NCI-H1694 (cell line): ENCODE measurements at places on chromosomes 5 and 9.

DNA sequence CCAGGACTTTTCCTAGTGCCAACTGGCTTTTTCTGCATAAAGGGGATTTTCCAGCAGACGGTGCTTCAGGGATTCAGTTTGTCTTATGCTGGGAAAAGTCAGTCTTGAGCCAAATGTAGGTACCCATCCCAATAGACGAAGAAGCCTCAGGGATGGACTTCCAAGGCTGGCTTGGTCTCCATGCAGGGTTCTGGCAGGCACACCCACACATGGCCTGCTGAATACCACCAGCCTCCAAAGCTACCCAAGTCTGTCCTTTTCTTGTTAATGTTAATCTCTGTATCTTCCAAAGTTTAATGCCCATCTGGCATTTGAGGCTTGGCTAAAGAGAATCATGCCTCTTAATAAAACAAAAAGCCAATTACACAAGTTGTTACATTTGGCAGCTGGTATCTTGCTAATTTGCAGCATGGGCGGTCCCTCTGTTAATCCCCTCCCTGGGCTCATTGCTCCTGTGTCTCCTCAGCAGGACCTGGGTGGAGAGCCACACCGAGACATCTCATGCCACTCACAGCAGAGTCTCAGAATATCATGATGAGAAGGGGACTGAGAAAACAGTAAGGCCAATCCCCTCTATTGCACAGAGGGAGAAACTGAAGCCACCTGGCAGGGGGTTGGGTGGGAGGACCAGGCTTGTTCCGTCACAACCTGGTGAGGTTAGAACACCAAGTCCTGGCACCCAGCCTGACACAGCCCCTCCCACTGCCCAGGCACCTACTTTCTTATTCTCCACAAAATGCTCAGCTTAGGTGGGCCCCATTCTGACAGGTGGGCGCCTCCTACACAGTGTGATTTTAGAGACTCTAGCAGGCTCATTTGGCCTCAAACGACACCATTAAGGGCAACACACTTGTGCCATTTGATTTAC is 243.2 kb downstream of the FSTL4 start:
- DNase-seq: no peak

GRCh38 chr5:142900927-142901326 is 130.8 kb downstream of the ARHGAP26 start:
- DNase-seq: no peak

GRCh38 chr9:125608489-125609224 is 98.4 kb downstream of the MAPKAP1 start:
- DNase-seq: no peak

GRCh38 chr5:89981021-89981420 is 428.5 kb downstream of the CETN3 start:
- no peak for DNase-seq

DNA sequence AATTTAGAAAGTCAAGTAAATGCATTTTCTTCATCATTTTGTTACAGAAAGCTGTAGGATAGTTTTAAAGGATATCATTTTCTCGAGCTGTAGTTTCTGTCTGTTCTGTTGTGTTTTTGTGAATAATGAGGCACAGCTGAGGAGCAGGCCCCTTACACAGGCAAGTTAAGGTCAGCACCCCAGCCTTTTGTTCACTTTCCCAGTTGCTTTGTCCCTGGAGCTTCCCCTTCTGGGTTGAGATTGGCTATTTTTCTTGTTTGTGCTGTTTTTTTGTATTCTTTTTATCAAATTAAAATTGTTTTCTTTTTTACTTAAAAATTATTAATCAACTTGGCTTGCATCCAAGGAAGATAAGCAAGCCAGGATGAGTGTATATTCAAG is 213.8 kb upstream of the ACTBL2 start:
- DNase-seq: no peak

DNA sequence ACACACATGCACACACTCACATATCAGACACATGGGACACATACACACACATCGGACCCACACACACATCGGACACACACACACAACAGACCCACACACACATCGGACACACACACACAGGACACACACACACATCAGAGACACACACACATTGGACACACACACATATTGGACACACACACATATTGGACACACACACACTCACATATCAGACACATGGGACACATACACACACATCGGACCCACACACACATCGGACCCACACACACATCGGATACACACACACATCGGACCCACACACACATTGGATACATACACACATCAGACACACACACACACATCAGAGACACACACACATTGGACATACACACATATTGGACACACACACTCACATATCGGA is 12.8 kb upstream of the LAMC3 start:
- DNase-seq: no peak

GRCh38 chr5:132491368-132492364 is 1.1 kb upstream of the IRF1 start:
- no peak for DNase-seq

DNA sequence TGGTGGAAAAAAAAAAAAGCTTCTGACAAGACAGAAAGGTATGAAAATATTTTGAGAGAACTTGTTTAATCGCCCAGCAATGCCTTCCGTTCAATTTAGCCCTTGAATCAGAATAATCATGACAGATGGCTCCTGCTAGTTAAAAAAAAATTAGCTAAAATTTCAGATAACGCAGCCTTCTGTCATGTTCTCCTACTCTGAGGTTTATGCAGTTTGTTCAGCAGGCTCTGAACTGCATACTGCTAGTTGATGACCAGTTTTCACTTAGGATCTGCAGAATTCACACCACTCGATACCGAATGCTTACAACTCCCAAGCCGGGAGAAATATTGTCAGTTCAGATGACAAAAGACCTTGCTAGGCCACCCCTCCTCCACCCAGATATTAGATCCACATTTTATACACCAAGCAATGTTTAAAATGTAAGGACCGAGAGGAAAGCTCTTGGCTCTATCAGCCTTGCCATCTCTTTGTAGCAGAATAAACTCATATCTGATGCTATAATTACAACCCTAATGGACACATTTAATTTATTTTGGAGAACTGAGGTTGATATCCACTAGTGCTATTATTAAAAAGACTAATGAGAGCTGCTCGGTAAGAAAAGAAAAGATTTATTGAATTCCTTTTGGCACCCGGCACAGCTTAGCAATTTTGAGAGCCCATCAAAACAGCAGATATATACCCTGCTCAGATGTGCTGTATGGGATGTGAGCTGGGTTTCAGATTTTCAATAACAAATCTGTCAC is 322.8 kb downstream of the GLIS3 start:
- DNase-seq: peak; percentile 96

DNA sequence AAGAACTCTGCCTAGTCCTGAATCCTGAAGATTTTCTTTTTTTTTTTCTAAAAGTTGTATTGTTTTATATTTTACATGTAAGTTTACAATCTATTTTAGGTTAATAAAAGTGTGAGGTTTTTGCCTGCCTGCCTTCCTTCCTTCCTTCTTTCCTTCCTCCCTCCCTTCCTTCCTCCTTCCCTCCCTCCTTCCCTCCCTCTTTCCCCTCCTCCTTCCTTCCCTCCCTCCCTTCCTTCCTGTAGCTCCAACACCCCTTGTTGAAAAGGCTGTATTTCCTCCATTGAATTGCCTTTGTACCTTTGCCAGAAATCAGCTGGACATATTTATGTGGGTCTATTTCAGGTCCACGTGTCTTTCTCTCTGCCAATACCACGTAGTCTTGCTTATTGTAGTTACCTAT is 46.6 kb downstream of the CACNA1B start:
- no peak for DNase-seq

DNA sequence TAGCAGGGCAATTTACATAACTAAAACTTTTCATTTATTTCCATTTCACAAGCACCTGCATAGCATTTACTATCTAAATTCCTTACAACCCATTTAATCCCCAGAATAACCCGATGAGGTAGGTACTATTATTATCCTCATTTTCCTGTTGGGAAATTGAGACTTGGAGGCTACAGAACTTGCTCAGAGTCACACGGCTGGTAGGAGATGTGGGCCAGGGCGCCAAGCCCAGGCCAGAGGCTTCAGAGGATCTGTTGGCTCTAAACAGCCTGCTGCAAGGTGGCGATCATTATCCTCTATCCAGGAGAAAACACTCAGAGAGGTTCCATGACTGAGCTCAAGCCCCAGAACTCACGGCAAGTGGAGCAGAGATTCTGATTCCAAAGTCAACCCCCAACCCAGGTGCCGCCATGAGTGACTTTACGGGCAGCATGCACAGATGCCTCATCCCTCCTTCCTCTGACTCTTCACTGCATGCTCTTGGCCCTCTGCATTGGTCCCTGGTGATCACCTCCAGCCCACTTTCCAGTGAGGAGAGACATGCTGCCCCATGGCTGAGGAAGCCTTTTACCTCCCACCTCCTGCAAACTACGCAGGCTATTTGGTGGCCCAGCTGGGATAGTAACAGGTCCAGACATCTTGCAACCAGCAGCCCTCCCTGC is 168.4 kb upstream of the FSTL4 start:
- no peak for DNase-seq

DNA sequence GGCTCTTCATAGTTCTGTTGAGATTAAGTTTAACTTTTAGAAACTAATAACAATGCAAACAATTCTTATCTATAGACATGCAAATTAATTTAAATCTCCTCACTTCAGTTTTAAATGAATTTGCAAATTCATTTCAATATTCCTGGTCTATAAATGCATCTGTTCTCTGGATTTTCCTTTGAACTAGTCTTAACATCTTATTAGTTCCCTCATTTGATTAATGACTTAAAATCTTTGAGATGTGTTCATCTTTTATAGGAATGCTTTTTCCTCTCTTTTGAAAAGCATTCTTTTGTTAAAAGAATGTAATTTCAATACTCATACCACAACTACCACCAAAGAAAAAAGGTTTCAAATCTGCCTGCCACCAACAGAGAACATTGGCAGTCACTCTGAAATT is 169.4 kb downstream of the RASEF start:
- no peak for DNase-seq
